ENCODE measurements at places on chromosomes 12 and 14. TPM values are rescaled to one million over a fixed set of nuclear protein-coding genes. Genes with fewer than 3 reads are reported as not detected.
A peak's percentile ranks its signal among the peaks of the same experiment; 100 is the strongest.

GRCh38 chr12:3428631-3429030, 62.4 kb upstream of the PRMT8 start:
- no peak overlapping the region for H3K4me3 ChIP-seq
- no peak for DNase-seq
- H3K36me3 ChIP-seq: no peaks in the 10 kb centered on the region

DNA sequence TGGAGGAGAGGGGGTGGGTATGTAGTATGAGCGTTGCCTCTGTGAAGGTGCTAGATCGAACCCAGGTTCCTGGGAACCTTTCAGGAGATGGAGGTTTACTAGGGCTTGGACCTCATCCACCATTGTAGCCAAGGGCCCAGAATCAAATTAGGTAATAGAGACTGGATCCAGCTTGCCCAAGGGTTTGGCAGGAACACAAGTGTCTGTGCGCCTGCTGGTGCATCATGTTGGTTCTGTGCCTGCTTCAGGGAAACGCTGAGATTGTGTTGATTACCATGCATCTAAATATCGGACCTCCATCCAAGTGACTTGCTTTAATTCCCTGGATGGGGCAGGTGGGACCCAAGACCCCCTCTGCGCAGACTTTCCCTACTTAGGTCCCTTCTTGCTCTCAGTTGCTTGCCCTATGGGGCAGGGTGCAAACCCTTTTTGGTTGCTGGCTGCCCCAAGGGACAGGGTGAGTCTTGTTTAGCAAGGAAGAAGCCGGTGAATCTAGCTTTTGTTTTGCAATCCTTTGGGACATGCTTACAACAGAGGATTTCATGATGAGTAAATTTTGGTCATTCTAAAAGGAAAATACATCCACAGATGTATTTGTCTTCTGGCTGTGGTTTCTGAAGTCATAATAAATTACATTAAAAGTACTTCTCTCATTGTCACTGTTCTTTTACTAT, 189.8 kb upstream of the PRICKLE1 start:
- no peak overlapping the region for H3K27ac ChIP-seq
- DNase-seq: no peak

DNA sequence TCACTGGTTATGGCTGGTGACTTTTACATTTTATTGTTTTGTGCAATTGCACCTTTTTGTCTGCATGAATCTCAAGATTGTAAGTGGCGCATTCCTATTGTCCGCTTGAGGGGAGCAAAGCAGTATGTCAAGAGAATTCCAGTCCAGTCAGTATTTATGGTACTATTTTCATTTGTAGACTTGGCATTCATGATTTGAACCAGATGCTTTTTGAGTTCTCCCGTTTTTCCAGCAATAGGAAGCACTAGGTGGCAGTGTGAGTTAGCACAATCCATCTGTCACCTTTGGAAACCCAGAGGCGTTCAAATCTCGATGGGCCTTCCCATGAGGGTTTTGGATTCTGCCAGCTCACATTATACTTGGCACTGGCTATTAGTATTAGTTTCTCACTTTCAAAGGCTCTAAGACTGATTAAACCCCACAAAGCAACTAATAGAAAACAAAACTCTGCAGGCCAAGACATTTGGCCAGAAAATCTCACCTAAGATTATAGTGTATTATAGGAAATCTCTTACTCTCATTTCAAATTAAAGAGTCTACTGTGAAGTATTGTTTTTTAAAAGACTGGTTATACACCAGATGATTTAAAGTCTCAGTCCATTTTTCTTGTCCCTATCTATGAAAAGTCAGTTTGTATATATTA, 2.2 kb downstream of the DACT1 start:
- peaks cover 18% of the 10 kb centered on the region for H3K4me1 ChIP-seq
- H3K4me3 ChIP-seq: no peak overlapping the region
- H3K36me3 ChIP-seq: no peaks in the 10 kb centered on the region
- H3K27me3 ChIP-seq: no peaks in the 10 kb centered on the region
- DNase-seq: no peak
- no peak overlapping the region for H3K27ac ChIP-seq

DNA sequence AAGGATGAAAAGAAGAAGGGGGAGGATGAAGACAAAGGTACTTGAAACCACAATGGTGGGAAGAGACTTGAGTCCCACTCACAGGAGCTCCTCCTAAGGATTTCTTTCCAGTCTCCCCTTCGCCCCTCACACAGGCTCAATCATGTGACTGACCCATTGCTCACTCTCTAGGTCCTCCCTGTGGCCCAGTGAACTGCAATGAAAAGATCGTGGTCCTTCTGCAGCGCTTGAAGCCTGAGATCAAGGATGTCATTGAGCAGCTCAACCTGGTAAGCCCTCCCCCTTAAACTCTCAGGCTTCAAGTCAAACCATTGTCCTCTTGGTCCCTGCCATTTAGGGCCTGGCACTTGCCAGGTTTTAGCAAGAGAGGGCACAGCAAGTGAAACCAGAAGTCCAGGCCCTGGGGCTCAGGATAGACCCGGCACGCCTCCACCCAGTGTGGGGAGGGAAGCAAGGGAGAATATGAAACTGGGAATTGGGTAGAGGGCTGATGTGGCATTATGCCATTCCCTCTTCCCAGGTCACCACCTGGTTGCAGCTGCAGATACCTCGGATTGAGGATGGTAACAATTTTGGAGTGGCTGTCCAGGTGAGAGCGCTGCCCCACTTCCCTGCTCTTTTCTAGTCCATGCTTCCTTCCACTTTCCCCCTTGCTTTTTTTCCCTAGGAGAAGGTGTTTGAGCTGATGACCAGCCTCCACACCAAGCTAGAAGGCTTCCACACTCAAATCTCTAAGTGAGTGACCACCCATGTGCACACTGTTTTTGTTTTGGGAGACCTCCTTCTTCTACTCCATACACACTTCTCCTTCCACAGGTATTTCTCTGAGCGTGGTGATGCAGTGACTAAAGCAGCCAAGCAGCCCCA, 1.8 kb downstream of the PSME1 start:
- no peak overlapping the region for H3K4me3 ChIP-seq
- H3K27ac ChIP-seq: no peak overlapping the region
- H3K36me3 ChIP-seq: no peaks in the 10 kb centered on the region
- no peaks in the 10 kb centered on the region for H3K27me3 ChIP-seq
- no peak for DNase-seq

DNA sequence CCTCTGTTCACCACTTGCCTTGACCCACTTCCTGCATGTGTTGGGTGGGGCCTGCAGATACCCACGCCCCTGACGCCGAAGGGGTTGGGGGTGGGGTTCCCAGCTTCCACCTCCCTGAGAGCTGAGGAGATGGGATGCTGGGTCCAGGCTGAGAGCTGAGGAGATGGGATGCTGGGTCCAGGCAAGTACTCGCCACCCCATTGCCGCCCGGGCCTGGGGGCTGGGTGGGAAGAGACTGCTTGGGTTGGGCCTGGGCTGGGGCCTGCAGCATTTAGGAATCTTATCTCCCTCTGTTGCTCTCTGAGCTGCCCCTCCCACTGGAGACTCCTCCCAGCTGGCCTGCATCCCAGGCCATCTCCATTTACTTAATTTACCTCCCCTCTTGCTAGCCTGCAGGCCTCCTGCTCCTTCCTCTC, 17.4 kb downstream of the TEAD4 start:
- H3K4me1 ChIP-seq: no peaks in the 10 kb centered on the region
- no peaks in the 10 kb centered on the region for H3K36me3 ChIP-seq
- H3K4me3 ChIP-seq: no peak overlapping the region
- no peak overlapping the region for H3K27ac ChIP-seq

DNA sequence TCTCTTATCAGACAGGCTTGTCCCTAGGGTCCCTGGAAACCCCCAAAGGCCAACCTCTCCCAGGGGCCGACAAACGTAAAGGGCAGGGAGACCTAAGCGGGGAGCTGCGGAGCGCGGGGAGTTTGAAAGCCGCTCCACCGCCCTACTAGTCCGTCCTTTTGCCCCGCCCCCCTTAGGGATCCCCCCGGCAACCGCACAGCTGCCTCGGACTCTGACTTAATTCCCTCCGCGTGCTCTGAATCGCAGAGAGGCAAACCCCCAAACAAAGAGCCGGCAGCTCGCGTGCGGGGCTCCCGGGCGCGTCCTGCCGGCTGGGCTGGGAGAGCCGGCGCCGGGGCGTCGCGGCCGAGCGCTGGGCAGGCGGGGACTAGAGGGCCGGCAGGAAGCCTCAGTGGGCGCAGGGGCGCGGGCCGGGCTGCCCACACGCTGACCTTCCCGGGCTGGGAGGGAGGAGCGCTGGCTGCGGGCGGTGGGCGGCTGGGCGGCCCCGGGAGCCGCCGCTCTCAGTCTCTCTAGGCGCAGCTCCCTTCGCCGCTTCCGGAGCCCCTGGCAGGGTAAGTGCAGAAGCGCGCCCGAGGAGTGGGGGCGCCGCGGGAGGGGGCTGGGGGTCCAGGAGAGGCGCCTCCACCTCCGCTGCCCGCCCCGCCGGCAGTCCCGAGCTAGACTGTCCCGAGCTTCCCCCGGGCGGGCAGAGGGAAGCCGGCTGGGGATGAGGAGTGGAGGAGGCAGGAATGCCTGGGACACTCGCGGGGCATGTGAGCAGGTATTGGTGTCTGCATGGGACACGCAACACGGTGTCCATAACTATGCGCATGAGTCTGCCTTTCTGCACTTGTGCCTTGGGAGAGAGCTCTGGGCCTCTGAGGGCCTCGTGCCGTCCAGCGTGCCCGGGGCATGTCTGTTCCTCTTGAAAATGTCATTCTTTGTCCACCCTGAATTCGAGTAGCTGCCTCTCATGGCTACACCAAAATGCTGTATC, at the start of gene TSPAN11:
Gene TSPAN11, plus strand, starts transcription at position 506 of the 979 bp plus-strand sequence. CDS start 27,244 bp downstream, outside the sequence.
- H3K36me3 ChIP-seq: no peaks in the 10 kb centered on the region
- H3K27me3 ChIP-seq: no peaks in the 10 kb centered on the region
- no peak for DNase-seq
- no peak within 1 kb of the TSS for H3K27ac ChIP-seq
- H3K4me1 ChIP-seq: peaks cover 3% of the 10 kb centered on the region

The RIPK3 gene
- 77.6 TPM for total RNA-seq

DNA sequence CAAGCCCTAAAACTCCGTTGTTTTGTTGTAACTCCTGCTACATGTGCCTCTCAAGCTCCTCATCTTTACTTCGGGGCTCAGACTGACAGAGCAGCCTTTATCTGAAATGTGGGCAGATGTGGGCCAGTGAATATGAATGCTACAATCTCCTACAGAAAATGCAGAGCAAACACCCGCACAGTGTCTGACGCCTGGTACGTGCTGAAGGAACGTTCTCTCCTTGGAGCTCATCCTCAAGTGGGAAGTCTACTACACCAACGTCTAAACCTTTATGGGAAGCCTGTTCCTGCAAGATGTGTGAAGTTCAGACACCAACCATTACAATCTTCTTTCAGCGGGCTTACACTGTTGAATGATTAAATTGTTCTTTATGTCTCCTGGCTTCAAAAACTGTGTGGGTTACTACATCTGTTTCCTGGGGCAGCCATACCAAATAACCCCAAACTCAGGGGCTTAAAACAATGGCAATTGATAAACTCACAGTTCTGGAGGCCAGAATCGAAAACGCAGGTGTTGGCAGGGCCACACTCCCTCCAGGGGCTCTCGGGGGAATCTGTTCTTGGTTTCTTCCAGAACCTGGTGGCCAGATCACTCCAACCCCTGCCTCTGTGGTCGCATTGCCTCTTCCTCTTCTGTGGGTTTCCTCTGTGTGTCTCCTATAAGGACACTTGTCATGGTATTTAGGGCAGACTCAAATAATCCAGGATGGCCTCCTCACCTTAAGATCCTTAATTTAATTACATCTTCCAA, 179.7 kb upstream of the PLXNC1 start:
- no peak overlapping the region for H3K4me3 ChIP-seq
- no peaks in the 10 kb centered on the region for H3K36me3 ChIP-seq
- H3K27me3 ChIP-seq: no peaks in the 10 kb centered on the region
- H3K27ac ChIP-seq: no peak overlapping the region

The LRP1 gene
- 4.1 TPM for total RNA-seq

- H3K4me3 ChIP-seq: no peak overlapping the region
- peaks cover 8% of the 10 kb centered on the region for H3K4me1 ChIP-seq
- H3K27ac ChIP-seq: no peak overlapping the region
- peaks cover 7% of the 10 kb centered on the region for H3K27me3 ChIP-seq
- no peak for DNase-seq
Measured at GRCh38 chr12:65139389-65139788, 18.3 kb upstream of the WIF1 start.

The NOS1 gene
- total RNA-seq: not detected

The SLCO1C1 gene
- total RNA-seq: not detected

- no peak overlapping the region for H3K27ac ChIP-seq
- peaks cover 25% of the 10 kb centered on the region for H3K4me1 ChIP-seq
- DNase-seq: no peak
- no peak overlapping the region for H3K4me3 ChIP-seq
Measured at GRCh38 chr12:112936927-112937326, 1.3 kb upstream of the OAS3 start.

DNA sequence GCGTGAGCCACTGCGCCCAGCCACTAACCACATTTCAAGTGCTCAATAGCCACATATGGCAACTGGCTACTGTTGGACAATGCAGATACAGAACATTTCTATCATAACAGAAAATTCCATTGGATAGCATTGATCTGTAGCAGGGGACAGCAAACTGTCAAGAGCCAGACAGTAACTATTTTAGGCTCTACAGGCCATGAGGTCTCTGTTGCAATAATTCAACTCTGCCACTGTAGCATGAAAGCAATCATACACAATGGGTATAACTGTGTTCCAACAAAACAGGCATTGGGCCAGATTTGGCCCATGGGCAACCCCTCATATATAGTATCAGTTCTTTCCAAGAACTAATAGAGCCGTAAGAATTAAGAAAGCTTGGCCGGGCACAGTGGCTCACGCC, 8.0 kb downstream of the CSRNP2 start:
- no peaks in the 10 kb centered on the region for H3K4me1 ChIP-seq
- no peak overlapping the region for H3K4me3 ChIP-seq
- no peaks in the 10 kb centered on the region for H3K27me3 ChIP-seq
- H3K36me3 ChIP-seq: peaks cover 16% of the 10 kb centered on the region
- H3K27ac ChIP-seq: no peak overlapping the region

The CRIP2 gene
- 6.0 TPM for total RNA-seq

DNA sequence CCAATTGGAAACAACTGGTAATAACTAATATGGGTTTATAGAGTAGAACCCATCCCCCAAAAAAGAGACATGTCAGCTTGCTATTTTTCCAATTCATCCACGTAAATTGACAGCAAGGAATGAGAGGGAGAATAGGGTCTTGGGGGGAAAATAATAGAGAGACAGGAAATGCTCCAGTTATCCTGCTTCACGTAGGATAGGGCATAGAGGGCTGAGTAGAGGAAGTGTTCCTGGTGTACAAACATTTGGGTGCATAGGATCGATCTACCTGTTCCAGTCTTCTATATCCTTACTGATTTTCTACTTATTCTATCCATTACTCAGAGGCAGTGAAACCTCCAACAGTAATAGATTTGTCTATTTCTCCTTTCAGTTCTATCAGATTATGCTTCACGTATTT, 49.6 kb upstream of the COL2A1 start:
- H3K27ac ChIP-seq: no peak overlapping the region
- peaks cover 21% of the 10 kb centered on the region for H3K36me3 ChIP-seq
- no peaks in the 10 kb centered on the region for H3K27me3 ChIP-seq
- DNase-seq: no peak
- H3K4me1 ChIP-seq: no peaks in the 10 kb centered on the region
- no peak overlapping the region for H3K4me3 ChIP-seq

GRCh38 chr12:122871851-122872780, 23.8 kb downstream of the VPS37B start:
- peaks cover 40% of the 10 kb centered on the region for H3K36me3 ChIP-seq
- peaks cover 95% of the 10 kb centered on the region for H3K4me1 ChIP-seq
- no peaks in the 10 kb centered on the region for H3K27me3 ChIP-seq
- peak overlapping the region; percentile 80 for H3K27ac ChIP-seq
- peak overlapping the region; percentile 61 for H3K4me3 ChIP-seq
- peak; percentile 86 for DNase-seq

GRCh38 chr12:120115692-120116440, 687 bp downstream of the RAB35 start:
- no peaks in the 10 kb centered on the region for H3K27me3 ChIP-seq
- H3K4me3 ChIP-seq: peak overlapping the region; percentile 92
- H3K27ac ChIP-seq: no peak overlapping the region
- H3K36me3 ChIP-seq: peaks cover 4% of the 10 kb centered on the region
- H3K4me1 ChIP-seq: peaks cover 62% of the 10 kb centered on the region

GRCh38 chr12:97177481-97177880, 270.4 kb downstream of the NEDD1 start:
- H3K4me1 ChIP-seq: no peaks in the 10 kb centered on the region
- DNase-seq: no peak

Data from B cell (primary cell).